Mesothelial cell of epicardium (in vitro differentiated cells): ENCODE measurements at places on chromosomes 4 and X. TPM values are rescaled to one million over a fixed set of nuclear protein-coding genes. Genes with fewer than 3 reads are reported as not detected.

Gene TMEM31
- total RNA-seq: 0.74 to 1.2 TPM (median 0.75 TPM) in 3 replicates

Gene GABRA4
- not detected in 3 replicates for total RNA-seq

Gene NWD2
- total RNA-seq: 0.02 TPM in 2 of 3 replicates, not detected in the other

Gene RBM46
- total RNA-seq: 0.33 to 0.43 TPM (median 0.36 TPM) in 3 replicates

Gene ODAPH
- 0.35 to 1.1 TPM (median 0.57 TPM) in 3 replicates for total RNA-seq

Gene TAF7L
- total RNA-seq: 0.36 to 0.53 TPM (median 0.45 TPM) in 3 replicates

Gene FHDC1
- total RNA-seq: 4.2 to 4.6 TPM (median 4.3 TPM) in 3 replicates

Gene NSG1
- total RNA-seq: 45.8 to 55.6 TPM (median 48.6 TPM) in 3 replicates

Gene GLRA3
- total RNA-seq: 0.02 TPM in 1 of 3 replicates, not detected in the others

Gene KLHL34
- total RNA-seq: not detected in 3 replicates

Gene FREM3
- not detected in 3 replicates for total RNA-seq

Gene NR3C2
- 4.0 to 5.3 TPM (median 5.2 TPM) in 3 replicates for total RNA-seq

Gene ZFYVE28
- 0.38 to 0.51 TPM (median 0.45 TPM) in 3 replicates for total RNA-seq

Gene EIF4E
- total RNA-seq: 87.9 to 90.6 TPM (median 88.4 TPM) in 3 replicates

Gene VCX2
- not detected in 3 replicates for total RNA-seq

Gene SPACA5
- not detected in 3 replicates for total RNA-seq

Gene FAM114A1
- total RNA-seq: 52.0 to 55.6 TPM (median 53.7 TPM) in 3 replicates

Gene NRK
- 47.4 to 48.2 TPM (median 47.8 TPM) in 3 replicates for total RNA-seq

Gene DCX
- 6.1 TPM in 3 replicates for total RNA-seq
